ENCODE measurements at places on chromosomes 3 and 15.

GRCh38 chr3:51382076-51382745, 2.9 kb upstream of the MANF start:
- no peak for DNase-seq

DNA sequence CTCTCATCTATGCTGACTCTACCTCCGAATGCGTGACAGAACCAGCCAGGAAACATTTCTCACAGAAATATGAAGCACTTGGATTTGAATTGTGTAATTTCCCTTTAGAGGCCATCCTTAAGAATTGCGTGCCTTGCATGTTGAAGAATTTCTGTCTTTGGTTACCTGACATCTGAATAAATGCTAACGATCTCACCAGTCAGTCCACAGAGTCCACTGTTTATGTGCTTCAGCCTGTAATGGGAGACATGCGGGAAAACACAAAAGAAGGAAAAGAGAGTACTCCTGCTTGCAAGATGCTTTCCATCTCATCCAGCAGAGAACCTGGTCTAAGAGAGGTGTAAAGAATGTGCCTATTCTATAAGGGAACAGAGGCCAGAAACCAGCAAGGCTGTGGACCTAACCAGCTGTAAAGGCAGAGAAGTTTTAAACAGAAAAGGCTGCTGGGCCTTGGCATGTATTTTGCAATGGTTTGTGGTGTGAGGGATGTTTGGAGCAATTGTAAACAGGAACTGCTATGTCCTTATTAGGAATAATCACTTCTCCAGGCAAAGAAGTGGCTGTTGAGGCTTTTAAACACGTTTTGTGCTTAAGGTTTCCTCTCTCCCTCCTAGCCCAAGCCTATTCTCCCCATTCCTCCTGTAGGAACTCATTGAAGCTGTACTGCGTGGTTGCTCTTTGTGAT, 36.4 kb upstream of the BOC start:
- no peak for DNase-seq

DNA sequence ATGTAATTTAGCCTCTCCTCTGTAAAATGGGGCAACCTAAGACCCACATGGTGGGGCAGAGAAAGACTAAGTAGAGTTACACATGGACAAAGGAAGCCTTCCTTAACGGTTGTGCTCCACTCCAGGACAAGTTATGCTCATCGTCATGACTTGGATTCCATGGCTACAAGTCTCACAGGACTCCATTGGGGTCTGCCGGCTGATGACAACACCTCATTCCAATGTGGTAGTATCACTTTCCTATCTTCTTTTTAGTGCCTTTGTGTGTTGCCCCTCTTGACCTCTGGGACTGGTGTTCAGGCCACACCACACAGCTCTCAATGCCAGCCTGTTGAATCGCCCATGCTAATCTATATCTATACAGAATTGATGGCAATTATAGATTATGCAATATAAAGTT, 181.3 kb upstream of the WNT5A start:
- no peak for DNase-seq

- no peak for DNase-seq
Observed at GRCh38 chr3:109910772-109911171, 573.4 kb upstream of the DPPA4 start.

GRCh38 chr3:138726946-138727730, 107.6 kb downstream of the PIK3CB start:
- no peak for DNase-seq

DNA sequence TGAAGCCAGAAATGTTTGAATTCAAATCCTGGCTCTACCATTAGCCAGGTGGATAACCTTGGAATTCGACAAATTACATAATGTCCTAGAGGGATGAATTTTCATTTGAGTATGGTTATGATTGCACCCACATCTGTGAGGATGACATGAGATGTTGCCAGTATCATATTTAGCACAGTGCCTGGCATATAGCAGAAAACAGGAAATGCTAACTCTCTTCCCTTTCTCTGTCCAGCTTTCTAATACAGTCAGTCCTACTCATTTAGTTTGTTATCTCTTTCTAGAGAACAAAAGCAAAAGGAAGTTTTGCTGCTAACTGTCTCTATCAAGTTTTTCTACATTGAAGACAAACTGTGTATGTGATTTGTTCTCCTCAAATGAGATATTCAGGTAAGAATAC, 231.7 kb downstream of the CPNE4 start:
- DNase-seq: no peak

- DNase-seq: no peak
Observed at GRCh38 chr15:42159381-42160015, 3.1 kb upstream of the PLA2G4F start.

DNA sequence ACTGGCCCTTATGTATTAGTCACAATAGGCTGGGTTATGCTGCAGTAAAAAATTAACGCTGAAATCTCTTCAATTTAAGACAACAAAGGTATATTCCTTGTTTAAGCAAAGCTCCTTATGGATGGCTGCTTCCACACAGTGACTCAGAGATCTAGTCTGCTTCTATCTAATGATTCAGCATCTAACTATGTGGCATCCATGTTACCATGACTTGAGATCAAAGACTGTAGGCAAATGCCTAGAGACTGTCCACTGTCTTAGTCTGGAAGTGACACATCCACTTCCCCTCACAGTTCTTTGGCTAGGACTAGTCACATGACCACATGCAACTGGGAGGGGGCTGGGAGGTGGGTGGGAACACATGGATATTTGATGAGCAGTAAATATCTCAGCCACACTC, 61.3 kb upstream of the PSMD6 start:
- no peak for DNase-seq

DNA sequence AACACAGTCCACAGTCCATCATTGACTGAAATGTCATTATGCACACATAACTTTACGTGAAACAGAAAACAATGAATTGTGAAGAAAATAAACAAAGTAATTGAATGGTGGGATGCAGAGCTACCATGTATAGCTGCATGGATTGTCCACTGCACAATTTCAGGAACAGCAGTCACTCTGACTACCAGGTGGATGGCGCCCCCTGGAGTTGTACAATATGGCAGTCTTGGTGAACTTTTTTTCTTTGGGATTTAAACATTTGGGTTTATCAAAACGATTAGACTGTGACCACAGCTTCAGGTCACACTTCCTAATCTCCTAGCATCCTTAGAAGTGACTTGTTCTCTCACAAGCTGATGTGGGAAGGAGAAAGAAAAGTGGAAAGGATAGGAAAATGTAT, 48.9 kb upstream of the TCF12 start:
- no peak for DNase-seq

DNA sequence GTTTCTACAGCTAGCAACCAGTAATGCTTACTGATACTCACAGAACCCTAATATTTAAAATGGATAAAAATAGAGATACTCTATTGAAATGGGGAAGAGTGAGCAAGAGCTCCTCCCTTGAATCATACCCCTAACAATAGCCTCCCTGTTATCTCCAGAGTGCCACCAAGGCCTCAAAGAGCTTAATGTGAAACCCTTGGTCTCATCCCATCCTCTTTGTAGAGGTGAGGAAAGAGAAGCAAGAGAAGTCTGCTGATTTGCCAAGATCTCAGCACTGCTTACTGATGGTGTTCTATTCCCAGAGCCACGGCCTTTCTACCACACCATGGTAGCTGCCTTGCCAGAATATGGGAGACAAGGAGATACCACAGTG, 463.4 kb upstream of the PROK2 start:
- DNase-seq: no peak

GRCh38 chr15:94453227-94453988, 222.0 kb downstream of the MCTP2 start:
- no peak for DNase-seq

- DNase-seq: peak; percentile 34
Observed at GRCh38 chr3:71581457-71582035, 2.0 kb downstream of the FOXP1 start.

DNA sequence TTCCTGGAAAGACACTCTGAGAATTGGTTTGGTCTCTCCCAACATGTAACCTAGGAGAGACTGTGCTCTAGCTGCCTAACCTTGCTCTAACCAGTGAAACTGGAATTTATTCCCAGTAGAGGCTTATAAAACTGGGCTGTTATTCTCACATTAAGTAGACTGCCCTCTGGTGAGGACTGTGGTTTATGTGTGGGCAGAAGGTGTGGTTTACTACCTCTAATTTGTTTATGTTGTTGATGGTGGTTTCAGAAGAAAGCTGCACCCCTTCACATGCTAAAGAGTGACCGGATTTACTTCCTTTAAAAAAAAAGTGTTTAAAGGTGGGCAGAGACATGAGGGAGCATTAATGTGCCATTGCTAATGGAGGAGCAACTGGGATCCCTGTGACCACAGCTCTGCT, 273.2 kb downstream of the MECOM start:
- no peak for DNase-seq

DNA sequence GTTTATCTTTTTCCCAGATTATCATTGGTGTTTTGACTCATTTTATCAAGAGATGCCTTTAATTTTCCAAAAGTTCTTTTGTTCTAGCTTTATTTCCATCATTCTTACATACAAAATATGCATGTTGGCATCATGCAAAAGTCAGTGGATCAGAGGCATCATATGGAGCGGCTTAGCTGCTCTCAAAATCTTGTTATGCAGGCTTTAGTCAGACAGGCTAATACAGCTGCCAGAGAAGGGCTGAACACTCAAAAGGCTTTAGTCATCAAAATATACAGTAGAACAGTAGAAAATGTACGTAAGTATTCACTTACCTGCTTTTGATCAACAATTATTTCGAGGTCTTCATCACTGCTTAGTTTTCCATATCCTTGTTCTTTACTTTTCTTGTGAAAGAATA, 65.5 kb downstream of the PEX5L start:
- no peak for DNase-seq

DNA sequence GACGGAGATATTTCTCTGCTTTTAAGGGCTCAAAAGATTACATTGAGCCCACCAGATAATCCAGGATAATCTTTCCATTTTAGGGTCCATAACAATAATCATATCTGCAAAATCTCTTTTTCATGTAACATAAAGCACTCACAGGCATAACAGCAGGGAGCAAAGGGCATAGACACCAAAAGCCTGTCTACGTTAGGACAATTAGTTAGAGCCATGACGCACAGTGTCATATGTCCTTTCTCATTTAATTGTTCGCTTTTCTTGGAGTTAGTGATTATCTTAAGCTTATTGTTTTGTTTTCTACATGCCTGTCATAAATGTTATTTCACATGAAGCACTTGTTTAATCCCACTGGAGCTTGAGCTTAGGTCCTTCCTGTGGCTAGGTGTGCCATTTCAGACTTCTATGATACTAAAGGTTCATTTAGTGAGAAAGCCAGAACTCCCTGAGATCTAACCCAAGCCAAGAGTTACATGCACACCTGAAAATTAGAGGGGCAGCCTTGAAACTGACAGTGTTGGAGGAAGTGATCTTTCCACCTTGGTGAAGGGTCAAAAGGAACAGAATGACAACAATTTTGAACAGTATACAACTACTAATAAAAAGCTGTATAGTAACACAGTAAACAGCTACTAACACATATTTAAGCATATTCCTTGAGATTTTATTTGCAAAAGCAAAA, 11.7 kb upstream of the HHATL start:
- DNase-seq: no peak

GRCh38 chr3:14768881-14769280, 49.9 kb upstream of the FGD5 start:
- DNase-seq: no peak

GRCh38 chr3:189304465-189305351, 132.9 kb downstream of the TPRG1 start:
- no peak for DNase-seq

DNA sequence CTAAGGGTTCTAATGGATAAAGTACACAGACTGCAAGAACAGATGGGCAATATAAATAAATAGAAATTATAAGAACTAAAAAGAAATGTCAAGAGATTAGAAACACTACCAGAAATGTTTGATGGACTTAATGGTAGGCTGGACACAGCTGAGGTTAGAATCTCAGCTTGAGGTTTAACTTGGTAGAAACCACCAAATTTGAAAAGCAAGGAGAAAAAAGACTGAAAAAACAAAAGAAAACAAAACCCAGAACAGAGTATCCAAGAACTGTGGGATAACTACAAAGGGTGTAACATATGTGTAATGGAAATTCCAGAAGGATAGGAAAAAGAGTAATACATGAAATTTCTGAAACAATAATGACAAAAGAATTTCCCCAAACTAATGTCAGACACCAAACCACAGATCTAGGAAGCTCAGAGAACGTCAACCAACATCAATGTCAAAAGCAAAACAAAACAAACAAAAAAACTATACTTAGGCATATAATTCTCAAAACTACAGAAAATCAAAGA, 35.0 kb downstream of the RFX7 start:
- DNase-seq: no peak

- no peak for DNase-seq
Observed at GRCh38 chr3:126469479-126469878, 6.2 kb downstream of the ZXDC start.
